ENCODE measurements at places on chromosomes 6 and 20.

GRCh38 chr6:87483929-87484328 lies 11.2 kb downstream of the SLC35A1 start:
- DNase-seq, result peak; percentile 68

GRCh38 chr20:25546048-25546447 lies 39.3 kb downstream of the NINL start:
- no peak for DNase-seq

DNA sequence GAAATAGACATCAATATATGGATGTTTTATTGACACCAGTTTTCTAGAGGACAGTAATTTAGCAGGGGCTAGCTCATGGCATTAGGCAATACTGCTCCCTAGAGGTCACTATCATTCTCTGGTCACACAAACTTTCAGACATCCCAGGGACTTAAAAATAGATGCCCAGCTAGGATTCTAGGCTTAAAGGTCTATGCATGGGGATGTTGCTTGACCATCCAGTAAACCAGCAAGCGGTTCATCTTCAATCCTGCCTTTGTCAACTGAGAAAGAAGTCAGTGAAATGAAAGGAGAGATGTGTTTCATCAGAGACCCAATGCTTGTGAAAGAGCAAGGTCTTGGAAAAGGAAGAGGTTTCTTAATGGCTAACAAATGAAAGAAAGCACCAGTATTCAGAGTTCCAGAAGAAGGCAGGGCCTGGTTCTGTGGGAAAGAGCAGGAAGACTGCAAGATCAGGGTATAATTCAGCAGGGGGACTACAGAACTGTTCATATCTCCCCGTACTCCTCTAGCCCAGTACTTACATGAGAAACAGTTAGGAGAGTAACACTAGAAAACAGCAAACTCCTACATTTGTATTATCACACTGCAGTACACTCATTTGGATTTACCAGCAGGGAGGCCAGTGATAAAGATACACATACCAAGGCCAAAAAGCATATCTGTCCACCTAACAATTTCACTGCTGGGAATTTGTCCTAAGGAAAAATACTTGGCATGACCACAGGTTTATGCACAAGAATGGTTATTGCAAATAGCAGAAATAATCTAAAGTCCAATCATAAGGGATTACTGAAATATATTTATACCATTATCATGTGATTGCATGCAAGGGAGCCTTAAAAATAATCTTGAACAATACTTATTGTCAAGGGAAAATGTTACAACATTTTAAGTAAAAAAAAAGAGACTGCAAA lies 151.4 kb upstream of the LAMA2 start:
- DNase-seq, result peak; percentile 26

- no peak for DNase-seq
Measured at GRCh38 chr6:24019830-24020229, 106.2 kb upstream of the NRSN1 start.

- DNase-seq, result no peak
Measured at GRCh38 chr6:155093430-155093829, 98.3 kb downstream of the TIAM2 start.

DNA sequence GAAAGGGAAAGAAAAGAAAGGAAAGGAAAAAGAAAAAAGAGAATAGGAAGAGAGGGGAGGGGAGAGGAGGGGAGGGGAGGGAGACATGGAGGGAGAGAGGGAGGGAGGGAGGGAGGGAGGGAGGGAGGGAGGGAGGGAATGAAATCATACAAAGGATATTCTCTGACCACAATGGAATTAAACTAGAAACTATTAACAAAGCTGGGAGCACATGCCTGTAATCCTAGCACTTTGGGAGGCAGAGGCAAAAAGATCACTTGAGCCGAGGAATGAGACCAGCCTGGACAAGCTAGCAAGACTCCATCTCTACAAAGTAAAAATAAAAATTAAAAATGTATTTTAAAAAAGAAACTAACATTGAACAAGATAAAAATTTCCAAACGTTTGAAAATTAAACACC lies 62.8 kb downstream of the ILRUN start:
- DNase-seq, result no peak

- peak; percentile 91 for DNase-seq
Measured at GRCh38 chr6:137737836-137738596, 129.0 kb upstream of the TNFAIP3 start.

DNA sequence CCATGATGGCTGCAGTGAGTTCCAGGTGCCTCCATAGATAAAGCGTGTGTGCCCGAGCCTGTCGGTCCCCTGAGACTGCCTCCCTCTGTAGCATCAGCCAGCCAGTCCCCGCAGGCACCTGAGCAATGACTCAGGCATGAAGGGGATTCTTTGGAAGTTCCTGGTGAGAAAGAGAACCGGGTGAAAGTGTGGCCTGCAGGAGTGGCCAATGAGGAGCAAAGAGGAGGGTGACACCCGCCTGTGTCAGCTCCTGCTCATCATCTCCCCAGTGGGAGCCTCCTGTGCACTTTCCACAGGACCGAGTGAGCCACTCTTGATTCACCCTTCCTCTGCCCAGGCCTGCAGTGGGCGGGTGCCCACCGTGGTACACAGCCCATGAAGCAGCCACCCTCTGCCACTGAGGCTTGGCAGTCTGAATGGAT lies 71.2 kb upstream of the PTPN1 start:
- DNase-seq, result peak; percentile 68

GRCh38 chr6:34331371-34332050 lies 61.0 kb downstream of the NUDT3 start:
- no peak for DNase-seq

GRCh38 chr6:127031511-127031910 lies 87.0 kb upstream of the RSPO3 start:
- DNase-seq, result no peak

DNA sequence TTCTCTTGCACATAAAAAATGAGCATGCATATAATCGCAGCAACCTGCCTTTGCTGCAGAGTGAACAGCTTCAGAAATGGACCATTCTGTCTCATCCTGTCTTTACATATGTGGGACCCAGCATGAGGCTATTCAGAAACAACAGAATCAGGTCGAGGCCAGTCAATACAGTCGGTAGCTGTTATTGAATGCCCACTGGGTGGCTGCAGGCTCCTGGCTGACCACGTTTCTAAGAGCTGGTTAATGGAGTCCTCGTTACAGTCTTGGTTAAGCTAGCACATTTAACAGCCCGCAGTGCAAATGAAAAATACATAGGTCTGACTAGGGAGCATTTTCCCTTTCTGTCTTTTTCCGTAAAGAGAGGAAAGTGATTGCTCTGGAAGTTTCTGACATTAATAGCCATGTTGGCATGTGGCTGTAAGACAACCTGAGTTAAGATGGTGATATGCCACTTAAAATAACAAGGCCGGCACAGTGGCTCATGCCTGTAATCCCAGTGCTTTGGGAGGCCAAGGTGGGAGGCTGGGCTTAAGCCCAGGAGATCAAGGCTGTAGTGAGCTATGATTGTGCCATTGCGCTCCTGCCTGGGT lies 75.0 kb downstream of the SHLD1 start:
- DNase-seq, result no peak

GRCh38 chr6:89161326-89162046 lies 15.6 kb downstream of the PM20D2 start:
- DNase-seq, result peak; percentile 54

- no peak for DNase-seq
Measured at GRCh38 chr20:58142843-58143185, 85.6 kb downstream of the ANKRD60 start.

GRCh38 chr6:11315743-11316437 lies 83.4 kb upstream of the NEDD9 start:
- peak; percentile 96 for DNase-seq

DNA sequence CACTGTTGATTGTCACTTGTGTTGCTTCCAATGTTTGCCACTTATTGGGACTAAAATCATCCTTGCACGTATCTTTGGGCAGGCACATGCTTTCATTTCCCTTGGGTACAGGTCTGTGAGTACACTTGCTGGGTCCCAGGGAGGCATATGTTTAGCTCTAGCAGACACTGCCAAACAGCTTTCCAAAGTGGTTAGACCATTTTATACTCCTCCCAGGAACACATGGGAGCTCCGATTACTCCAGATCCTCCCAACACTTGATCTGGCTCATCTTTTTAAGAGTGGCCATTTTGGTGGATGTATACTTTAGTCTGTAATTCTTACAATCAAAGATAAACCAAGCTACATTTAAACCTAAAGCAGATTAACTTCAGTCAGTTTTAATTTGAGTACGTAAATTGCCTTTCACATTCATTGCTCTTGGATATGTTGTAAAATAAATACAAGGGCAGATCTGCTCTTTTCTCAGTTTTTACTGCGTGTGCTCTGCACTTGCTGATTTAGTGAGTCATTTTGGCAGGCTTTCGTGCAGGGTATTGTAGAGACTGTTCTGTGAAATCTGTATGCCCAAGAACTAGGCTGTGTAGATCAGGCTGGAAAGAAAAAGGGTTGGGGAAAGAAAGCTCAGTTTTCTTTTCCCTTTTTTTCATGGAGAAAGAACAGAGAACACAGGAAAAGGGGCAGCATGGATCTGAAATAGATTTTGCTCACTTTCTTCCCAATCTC lies 19.5 kb downstream of the SLC22A1 start:
- peak; percentile 75 for DNase-seq

- no peak for DNase-seq
Measured at GRCh38 chr6:71675386-71675785, 211.0 kb upstream of the RIMS1 start.

DNA sequence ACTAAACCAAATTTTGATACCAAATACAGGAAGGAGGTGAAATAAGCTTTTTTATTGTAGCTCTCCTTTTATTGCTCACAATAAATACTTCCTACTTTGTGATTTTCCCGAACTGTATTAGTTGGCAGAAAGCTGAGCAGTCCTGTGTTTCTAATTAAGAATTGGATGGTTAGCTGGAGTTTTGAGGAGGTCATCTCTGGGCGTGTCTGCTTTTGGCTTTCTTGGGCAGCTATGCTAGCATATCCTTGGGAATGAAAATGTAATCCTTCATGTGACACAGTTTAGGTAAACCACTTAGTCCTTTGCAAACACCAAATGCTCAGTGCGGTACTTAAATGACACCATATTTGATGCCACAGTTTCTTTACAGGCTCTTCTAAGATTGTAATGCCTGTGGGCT lies 67.5 kb downstream of the MTHFD1L start:
- DNase-seq, result peak; percentile 46

- peak; percentile 71 for DNase-seq
Measured at GRCh38 chr6:140344142-140344913, 969.9 kb upstream of the CITED2 start.

DNA sequence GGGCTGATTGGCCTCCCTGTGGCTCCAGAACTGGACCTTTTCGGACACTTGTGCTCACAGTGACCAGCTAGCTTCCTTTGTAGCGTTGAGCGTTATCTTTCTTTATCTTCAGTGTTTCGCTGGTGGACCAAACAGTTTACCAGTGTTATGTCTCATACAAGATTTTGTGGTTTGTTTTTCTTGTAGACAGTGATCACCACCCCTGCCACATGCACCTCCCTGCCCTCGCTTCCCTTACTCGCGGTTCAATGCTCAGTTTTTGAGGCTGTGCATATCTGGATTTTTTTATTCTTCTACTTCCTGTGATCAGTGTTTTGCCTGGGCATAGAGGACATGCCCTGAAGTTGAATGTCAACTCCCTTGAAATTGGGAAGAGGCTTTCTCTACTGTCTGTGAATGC lies 16.4 kb downstream of the MYT1 start:
- DNase-seq, result no peak

DNA sequence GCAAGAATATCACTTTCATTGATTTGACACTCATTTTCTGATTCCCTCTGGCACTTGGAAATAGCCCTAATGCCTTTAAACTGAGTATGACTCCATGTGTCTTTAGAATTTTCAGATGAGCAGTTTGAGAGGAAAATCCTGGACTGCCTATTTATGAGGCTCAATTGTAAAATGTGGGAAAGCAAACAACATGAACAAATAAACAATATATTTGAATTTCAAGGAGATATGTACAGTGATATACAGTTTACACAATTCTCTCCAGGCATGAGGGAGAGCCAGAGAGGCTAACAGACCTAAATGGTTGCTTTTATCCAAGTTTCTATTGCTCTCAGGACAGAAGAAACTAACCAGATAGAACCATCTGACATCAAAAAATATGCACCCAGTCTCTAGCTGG lies 748.2 kb upstream of the NRSN1 start:
- DNase-seq, result no peak

DNA sequence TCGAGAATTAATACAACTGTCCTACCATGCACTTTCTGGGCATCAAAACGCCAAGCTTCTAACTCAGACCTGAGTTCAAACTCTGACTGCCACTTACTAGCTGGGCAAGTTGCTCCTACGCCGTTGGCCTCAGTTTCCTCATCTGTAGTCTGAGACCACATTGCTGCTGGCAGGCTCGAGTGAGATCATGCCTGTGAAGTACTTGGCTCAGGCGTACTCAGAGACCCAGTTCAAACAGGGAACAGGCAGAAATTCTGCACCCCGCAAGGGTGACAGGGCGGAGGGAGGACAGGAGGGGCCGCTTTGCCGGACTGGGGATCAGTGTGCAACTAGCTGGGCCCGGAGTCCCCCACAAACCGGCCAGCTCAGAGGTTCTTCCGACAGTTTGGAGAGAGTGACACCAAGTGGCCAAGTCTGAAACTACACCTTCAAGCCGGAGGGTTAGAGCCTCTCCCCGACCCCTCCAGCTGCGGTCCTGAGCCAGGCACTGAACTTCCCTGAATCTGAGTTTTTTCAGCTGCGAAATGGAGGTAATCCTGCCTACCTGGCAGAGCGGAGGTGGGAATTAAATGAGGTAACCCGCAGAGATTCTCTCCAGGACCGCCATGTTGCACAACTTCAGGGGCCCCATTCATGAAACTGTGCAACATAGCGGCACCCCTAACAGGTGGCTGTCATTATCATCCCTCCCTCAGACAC lies 46.0 kb upstream of the PTPN1 start:
- no peak for DNase-seq

GRCh38 chr6:10463040-10463439 lies 48.2 kb upstream of the TFAP2A start:
- no peak for DNase-seq

DNA sequence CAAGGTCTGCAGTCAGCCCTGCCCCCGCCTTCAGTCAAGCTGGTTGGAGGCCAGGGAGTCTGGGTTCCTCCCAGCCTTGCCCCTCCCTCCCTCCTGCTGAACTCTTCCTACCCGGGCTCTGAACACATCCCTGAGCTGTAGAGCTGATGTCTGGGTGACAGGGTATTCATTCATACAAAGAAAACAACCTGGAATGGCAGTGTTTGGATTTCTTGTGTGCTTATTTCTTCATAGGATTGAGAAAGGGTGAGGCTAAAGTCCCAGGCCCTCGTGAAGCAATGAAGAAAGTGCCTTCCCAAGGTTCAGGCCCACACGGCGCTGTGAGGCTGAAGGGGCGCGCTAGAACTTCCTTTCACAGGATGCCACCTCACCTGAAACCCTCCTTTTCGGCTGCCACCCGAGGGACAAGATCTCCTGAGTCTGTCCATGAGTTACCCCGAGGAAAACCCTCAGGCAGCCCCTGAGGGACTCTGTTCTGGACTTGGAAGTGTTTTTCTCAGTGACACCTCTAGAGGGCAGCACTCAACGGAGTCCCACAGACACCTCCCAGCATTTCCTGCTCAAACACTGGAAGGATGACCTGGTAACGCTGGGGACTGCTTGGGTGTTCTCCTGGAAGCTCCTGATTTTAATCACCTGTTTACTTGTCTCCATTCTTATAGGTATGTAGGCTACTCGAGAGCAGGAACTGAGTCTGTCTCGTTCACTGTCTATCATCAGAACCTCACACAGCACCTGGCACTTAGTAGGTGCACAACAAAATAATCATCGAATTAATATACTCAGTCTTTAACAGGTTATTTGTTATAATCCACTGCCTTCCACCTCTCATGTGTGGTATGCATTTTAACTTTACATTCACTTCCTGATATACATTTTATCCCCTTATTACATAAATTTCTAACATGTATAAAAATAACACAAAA lies 11.8 kb upstream of the GSTA1 start:
- peak; percentile 12 for DNase-seq

- no peak for DNase-seq
Measured at GRCh38 chr6:43173591-43174262, 2.7 kb downstream of the SRF start.

Measured in astrocyte (in vitro differentiated cells and primary cell).